ENCODE measurements at places on chromosomes 1 and 21.

DNA sequence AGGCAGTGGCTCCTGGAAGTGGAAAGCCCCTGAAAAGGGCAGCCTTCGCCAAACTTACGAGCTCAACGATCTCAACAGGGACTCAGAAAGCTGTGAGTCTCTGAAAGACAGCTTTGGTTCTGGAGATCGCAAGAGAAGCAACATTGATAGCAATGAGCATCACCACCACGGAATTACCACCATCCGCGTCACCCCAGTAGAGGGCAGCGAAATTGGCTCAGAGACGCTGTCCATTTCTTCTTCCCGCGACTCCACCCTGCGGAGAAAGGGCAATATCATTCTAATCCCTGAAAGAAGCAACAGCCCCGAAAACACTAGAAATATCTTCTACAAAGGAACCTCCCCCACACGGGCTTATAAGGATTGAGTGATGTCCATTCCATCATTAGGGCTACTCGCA, 42.4 kb downstream of the PLPPR4 start:
- DNase-seq, result no peak

DNA sequence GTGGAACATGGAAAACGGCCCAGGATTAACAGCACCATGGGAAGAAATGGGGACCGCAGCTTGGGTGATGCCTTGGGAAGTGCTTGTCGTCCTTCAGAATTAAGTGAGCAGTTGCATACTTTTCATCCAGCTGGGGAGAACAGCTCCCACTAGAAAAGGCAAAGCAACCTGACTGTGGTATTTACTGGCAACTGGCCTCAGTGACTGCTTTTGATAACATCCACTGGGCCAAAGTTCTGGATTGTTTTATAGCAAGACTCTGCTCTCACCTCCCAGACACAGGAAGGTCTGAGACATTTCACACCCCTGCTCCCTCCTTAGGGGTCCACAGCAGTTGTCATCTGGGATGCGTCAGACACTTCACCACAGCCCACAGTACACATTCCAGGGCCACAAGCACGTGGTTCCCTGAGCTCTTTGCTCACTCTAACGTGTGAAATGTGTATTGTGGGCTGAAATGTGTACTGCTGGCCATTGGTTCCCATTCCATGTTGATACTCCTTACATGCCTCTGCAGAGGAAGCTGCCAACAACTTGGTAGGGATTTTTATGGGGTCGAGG, 6.6 kb downstream of the PAPPA2 start:
- no peak for DNase-seq

- peak; percentile 17 for DNase-seq
Measured at GRCh38 chr1:100354971-100355394, 2.7 kb downstream of the CDC14A start.

DNA sequence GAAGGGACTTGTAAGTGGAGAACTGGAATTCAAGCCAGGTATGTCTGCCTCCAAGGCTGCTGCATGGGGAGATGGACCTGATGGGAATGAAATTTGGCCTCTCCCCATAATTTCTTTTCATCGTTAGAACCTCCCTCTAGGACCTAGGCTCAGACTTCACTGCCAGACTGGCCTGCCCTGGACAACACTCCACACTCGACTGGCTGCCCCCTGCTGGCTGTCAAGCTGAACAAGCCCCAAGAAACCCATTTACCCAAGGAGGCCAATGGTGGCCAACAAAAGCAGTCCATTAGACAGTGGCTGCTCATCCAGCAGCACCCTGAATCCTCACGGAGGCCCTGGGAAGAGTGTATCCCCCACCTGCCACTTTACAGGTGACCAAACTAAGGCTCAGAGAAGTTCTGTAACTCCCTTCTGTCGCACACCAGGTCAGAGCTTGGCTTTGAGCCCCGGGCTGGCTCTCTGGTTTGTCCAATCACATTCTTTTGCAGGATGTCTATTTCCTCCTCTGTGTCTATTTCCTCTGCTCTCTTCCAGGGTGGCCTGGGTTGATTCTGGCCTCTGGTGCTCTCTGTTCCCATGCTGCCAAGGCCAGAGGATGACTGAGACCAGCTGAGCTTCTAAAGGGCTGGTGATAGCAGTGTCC, 3.8 kb downstream of the RNF186 start:
- peak; percentile 34 for DNase-seq

DNA sequence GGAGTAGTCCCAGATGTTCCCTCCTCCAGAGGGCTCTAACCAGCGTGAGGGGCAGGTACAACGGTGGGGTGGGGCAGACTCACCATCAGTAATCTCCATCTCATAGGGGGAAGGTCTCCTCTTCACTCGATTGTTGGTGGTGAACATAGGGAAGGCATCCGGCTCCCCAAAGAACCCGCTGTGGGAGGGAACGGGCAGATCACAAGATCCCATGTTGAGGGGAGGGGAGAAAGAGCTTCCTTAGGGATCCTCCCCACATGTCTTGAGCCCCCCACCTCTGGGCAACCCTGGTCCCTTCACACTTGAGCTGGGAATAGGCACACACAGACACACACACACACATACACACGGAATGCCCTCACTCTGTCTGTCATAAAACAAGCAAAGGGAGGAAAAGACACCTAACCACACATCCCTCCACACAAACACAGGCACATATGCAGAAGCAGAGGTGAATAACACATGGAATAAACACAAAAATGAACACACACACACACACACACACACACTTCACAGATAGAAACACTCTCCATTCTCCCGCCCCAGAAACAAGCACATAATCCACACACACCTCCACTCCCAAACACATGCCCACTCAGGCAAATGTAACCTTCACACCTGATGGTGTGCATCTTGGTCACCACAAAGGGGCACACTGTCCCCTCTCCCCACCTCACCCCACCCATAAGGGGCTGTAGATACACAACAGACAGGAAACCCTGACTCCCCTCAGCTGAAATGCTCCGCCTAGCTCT, 7.9 kb downstream of the TAL1 start:
- no peak for DNase-seq

DNA sequence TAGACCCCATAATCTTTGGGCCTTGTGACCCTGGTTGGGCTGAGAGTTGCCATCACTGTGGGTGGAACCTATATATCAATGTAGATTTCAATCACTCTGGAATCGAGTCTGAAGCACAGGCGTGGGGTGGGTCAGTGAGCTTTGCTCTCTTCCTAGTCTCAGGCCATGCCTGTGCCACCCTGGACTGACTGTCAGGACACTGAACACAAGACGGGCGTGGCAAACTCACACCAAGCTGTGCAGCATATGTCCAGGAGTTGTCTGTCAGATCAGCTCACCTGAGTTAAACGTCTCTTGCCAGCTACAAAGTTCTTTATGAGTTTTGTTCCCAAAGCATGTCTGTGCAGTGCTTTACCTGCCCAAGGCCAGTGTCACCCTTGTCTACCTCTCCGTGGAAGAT, 30.9 kb upstream of the ALPL start:
- DNase-seq, result no peak

Measured in immature natural killer cell (primary cell).